ENCODE measurements at places on chromosomes 12 and 14.

- DNase-seq: no peak
These were observed 37.5 kb downstream of the RAP1B start for GRCh38 chr12:68648179-68648578.

- DNase-seq: no peak
These were observed 9.2 kb upstream of the ARG2 start for GRCh38 chr14:67610491-67610890.

GRCh38 chr14:66649498-66649897, 141.6 kb downstream of the GPHN start:
- DNase-seq: no peak

- no peak for DNase-seq
These were observed 216.7 kb downstream of the ACSS3 start for GRCh38 chr12:81294325-81295190.
